ENCODE measurements at places on chromosomes 3 and 15.

DNA sequence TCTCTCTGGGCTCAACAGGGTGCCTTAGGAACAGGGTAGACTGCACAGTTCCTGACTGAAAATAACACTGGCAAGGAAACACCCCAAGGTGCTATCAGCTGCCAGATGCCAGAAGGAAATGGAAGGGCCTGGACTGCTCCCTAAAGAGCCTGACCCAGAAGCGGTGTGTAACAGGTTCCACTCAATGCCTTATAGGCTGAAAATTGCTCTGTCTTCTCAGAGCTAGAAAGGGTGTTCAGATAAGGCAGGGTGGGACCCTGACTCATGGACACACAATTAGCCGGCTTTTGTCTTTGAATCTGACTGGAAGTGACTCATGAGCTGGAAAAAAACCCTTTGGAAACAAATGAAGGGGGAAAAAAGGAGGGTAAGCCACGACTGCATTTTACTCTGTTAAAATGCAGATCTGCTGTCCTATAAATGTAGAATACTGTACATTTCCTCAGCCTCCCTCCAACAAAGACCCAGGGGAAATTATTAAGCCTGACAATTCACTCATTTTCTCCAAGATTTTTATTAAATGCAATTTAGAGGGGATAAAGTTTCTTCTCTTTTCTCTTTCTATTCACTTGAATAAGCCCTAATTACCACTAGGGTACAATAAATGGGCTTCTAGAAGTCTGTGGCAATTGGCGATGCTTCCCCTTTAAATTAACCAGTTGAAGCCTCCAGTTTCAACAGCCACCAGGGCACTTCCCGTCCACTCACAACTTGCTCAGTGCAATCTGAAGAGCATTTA, 160.2 kb upstream of the TBL1XR1 start:
- DNase-seq: no peak

- no peak for DNase-seq
These were observed 40.5 kb downstream of the SH3BP5 start for GRCh38 chr3:15291589-15292541.

GRCh38 chr3:71685686-71686085, 39.5 kb downstream of the EIF4E3 start:
- DNase-seq: no peak

DNA sequence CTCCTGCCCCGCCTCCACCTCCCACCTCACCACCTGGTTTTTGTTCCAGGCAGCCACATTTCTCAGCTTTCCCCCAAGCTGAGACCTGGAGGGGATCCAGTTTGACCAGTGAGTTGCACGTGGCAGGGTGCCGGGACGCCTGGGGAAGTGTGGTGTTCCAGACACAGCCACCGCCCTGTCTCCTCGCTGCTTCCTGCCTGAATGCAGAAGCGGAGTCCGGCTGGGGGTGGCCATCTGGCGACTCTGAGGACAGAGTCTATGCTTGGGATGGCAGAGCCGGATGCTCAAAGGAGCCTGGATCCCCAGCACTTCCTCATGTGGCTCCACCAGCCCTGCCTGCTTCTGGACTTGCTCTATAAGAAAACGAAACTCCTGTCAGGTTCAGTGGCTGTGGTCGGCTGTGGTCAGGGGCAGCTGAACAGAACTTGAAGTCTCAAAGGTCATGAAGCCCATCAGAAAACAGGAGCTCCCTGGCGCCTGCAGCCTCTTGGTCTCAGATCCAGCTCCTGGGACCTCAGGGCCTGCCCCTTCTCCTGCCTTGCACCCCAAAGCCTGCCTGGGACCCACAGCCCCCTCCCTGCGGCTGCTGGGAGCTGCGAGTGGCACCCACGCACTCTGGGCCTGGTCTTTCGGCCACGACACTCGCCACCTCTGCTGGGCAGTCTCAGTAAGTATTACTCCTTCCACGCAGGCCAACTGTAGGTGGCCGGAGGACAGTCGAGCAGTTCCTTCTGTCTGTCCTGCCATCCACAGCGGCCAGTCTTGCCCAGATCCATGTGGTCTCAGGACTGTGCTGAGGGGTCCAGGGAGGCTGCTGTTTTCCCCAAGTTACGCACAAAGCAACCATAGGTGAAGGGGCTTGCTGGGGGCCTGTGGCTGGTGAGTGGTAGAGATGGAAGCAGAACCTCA, 112.8 kb upstream of the MEF2A start:
- peak; percentile 71 for DNase-seq

DNA sequence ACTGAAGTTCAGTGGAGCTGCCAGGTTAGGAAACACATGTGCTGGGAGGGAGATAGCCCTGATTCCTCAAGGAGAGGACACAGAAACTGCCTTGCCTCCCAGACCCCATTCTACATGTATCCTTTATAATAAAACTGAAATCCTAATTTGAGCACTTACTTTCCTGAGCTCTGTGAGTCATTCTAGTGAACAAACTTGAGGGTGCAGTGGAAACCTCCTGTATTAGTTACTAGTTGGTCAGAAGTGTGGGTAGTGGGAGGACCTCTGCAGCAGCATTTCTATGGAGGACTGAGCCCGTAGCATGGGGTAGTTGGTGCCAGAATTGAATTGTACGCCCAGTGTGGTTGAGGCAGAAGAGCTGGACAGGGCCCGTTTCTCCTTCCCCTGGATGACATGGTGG, 23.9 kb downstream of the ATP1B3 start:
- no peak for DNase-seq

DNA sequence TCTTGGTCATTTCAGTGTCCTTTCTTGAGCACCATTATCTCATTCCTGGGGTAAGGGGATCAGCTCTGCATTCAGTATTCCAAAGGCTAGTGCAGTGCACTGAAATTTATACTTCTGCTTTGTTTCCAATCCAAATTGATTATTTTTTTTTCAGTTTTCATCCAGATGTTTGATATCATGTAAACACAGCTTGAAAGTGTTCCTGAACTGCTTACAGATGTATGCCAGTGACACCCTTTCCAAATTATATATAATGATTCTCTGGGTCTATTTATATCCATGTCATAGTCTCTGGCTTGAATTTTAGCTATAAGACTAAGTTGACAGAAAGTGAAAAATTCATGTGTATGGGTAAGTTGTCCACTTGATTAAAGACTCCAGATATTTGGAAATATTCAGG, 11.8 kb upstream of the TNFAIP8L3 start:
- DNase-seq: no peak

GRCh38 chr15:94119298-94119811, 112.0 kb upstream of the MCTP2 start:
- DNase-seq: no peak

DNA sequence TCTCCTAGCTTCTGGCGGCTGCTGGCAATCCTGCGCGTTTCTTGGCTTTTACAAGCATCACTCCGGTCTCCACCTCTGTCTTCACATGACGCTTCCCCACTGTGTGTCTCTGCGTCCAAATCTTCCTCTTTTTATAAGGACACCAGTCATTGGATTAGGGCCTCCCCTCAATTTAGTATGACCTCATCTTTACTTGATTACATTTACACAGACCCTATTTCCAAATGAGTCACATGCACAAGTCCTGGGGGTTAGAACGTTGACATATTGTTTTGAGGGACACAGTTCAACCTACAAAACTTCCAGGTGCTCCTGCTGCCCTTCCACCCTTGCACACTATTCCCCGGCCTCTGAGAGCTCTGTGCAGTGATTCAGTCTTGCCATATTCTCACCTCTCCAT, 215.3 kb downstream of the OPA1 start:
- no peak for DNase-seq

GRCh38 chr3:197029511-197030167, at the start of gene MELTF:
TSS of gene MELTF (minus strand) at chr3:197029817. CDS start at chr3:197029702, 115 bp downstream.
- peak; percentile 55 for DNase-seq

DNA sequence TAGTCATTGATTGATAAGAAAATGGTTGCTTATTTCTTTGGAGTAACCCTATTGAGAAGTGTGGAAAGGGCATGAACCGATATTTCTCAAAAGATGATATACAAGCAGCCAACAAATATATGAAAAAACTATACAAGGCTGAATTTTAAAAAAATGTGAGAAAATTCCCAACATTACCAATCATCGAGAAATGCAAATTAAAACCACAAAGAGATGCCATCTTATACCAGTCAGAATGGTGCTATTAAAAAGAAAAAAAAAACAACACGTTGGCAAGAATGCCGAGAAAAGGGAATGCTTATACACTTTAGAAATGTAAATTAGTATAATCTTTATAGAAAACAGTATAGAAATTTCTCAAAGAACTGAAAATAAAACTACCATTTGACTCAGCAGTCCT, 77.7 kb upstream of the ROBO1 start:
- DNase-seq: no peak
